ENCODE measurements at places on chromosomes 11 and 22. TPM values are rescaled to one million over a fixed set of nuclear protein-coding genes. Genes with fewer than 3 reads are reported as not detected.

Gene BARX2
- total RNA-seq, result not detected

Gene CHRM1
- total RNA-seq, result not detected

Gene OR4A16
- not detected for total RNA-seq

Gene PRAME
- total RNA-seq, result 1.4 TPM

Gene TTC36
- 0.71 TPM for total RNA-seq

- H3K27ac ChIP-seq, result no peak overlapping the region
- H3K4me1 ChIP-seq, result peaks cover 21% of the 10 kb centered on the region
- no peak for DNase-seq
- H3K27me3 ChIP-seq, result no peaks in the 10 kb centered on the region
- no peak overlapping the region for H3K4me3 ChIP-seq
These were observed 11.8 kb downstream of the ABTB2 start for GRCh38 chr11:34345991-34346480.

DNA sequence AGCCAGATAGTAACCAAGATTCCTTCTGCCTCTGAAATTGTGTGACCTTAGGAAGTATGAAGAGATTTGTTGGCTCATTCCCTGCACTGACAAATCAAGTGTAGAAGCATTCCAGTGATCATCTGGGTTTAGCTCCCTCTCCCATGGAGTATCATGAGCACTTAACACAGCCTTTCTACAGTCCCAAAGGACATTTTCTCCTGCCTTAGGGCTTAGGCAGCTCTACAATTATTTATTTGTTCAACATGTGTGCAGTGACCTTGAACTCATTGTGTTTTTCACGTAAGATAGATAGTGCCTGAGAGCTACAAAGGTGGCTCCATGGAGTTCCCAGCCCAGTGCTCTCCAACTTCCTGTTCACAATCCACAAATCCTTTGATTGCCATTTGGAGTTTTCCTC is 94.8 kb upstream of the FAT3 start:
- H3K4me1 ChIP-seq, result peaks cover 8% of the 10 kb centered on the region
- H3K27me3 ChIP-seq, result no peaks in the 10 kb centered on the region
- H3K27ac ChIP-seq, result no peak overlapping the region

DNA sequence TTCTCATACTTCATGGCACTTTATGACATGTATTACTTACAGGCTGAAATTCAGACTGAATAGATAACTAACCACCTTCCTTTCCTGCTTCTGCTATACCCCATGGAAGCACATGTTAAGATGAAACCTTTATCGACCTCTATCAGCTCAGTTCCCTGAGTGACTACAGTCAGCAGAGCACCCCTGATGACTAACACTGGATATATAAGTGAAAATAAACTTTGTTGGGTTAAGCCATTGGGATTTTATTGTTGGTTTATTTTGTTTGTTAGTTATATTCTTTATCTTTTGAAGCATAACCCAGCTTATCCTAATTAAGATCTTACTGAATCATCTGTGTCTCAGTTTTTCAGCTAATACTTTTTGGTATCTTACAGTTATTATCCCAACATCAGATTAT is 23.0 kb upstream of the MAML2 start:
- peaks cover 23% of the 10 kb centered on the region for H3K36me3 ChIP-seq
- H3K27ac ChIP-seq, result no peak overlapping the region
- no peak for DNase-seq
- H3K27me3 ChIP-seq, result no peaks in the 10 kb centered on the region
- H3K4me1 ChIP-seq, result no peaks in the 10 kb centered on the region
- H3K4me3 ChIP-seq, result no peak overlapping the region

- no peaks in the 10 kb centered on the region for H3K4me1 ChIP-seq
- no peak for DNase-seq
- peaks cover 21% of the 10 kb centered on the region for H3K36me3 ChIP-seq
- H3K4me3 ChIP-seq, result no peak overlapping the region
- H3K27me3 ChIP-seq, result no peaks in the 10 kb centered on the region
- H3K27ac ChIP-seq, result no peak overlapping the region
These were observed 14.2 kb upstream of the APOA1 start for GRCh38 chr11:116851626-116852025.

DNA sequence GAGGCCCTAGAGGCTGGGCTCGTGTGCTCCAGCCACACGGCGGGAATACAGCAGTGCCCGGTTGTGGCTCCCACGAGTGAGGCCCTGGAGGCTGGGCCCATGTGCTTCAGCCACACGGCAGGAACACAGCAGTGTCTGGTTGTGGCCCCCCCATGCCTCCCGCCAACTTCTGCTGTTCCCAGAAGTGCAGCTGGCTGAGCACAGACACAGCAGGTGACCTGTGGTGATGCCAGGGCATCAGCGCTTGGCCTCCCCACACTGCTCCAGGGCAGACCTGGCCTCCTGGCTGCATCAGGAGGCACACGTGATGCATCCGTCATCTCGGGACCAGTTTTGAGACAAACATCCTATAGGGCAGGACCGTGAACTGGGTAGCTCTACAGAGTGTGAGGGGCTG is 110.3 kb downstream of the KCNQ1OT1 start:
- no peak for DNase-seq
- peaks cover 84% of the 10 kb centered on the region for H3K27me3 ChIP-seq
- H3K27ac ChIP-seq, result no peak overlapping the region
- H3K4me1 ChIP-seq, result no peaks in the 10 kb centered on the region
- no peaks in the 10 kb centered on the region for H3K36me3 ChIP-seq
- no peak overlapping the region for H3K4me3 ChIP-seq

DNA sequence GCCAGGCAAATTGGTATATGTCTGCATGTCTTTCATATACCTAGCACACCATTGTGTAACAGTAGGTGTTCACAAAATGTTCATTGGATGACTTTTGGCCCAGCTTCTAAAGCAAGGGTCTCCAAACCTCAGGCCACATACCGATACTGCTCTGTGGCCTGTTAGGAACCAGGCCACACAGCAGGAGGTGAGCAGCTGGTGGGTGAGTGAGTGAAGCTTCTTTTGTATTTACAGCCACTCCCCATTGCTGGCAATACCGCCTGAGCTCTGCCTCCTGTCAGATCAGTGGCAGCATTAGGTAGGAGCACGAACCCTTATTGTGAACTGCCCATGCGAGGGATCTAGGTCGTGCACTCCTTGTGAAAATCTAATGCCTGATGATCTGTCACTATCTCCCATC is 836.6 kb downstream of the NTM start:
- no peak for DNase-seq
- peaks cover 12% of the 10 kb centered on the region for H3K36me3 ChIP-seq
- H3K4me3 ChIP-seq, result no peak overlapping the region
- H3K27ac ChIP-seq, result no peak overlapping the region

GRCh38 chr11:26045082-26045481 is 286.8 kb upstream of the ANO3 start:
- no peak overlapping the region for H3K27ac ChIP-seq
- no peak overlapping the region for H3K4me3 ChIP-seq
- no peak for DNase-seq
- H3K4me1 ChIP-seq, result peaks cover 2% of the 10 kb centered on the region
- no peaks in the 10 kb centered on the region for H3K36me3 ChIP-seq

DNA sequence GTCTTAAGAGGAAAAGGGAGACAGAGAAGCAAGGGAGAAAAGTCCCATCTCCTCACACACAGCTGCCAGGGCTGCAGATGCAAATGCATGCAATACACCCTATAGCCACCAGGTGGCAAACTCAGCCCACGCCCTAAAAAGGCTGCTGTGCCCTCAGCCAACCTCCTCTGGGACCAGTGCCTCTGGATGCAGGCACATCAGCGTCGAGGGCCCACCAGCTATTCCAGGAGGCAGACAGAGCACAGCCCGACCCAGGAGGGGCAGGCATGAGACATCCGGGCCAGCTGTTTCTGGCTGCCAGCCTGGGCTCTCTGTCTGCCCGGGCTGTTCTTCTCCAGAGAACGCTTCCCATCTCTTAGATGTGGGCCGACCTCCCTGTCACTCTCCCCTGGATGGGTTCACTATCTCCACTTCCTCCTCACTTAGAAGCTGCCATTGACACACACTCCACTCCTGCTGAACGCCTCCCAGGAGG is 39.7 kb downstream of the TPBGL start:
- H3K36me3 ChIP-seq, result peaks cover 38% of the 10 kb centered on the region
- no peaks in the 10 kb centered on the region for H3K27me3 ChIP-seq
- H3K4me3 ChIP-seq, result no peak overlapping the region
- H3K27ac ChIP-seq, result peak overlapping the region; percentile 82
- peak; percentile 88 for DNase-seq
- peaks cover 36% of the 10 kb centered on the region for H3K4me1 ChIP-seq

- no peaks in the 10 kb centered on the region for H3K36me3 ChIP-seq
- H3K4me3 ChIP-seq, result no peak overlapping the region
- H3K27ac ChIP-seq, result no peak overlapping the region
- no peak for DNase-seq
- peaks cover 5% of the 10 kb centered on the region for H3K4me1 ChIP-seq
These were observed 14.8 kb upstream of the CARD10 start for GRCh38 chr22:37533995-37534394.

DNA sequence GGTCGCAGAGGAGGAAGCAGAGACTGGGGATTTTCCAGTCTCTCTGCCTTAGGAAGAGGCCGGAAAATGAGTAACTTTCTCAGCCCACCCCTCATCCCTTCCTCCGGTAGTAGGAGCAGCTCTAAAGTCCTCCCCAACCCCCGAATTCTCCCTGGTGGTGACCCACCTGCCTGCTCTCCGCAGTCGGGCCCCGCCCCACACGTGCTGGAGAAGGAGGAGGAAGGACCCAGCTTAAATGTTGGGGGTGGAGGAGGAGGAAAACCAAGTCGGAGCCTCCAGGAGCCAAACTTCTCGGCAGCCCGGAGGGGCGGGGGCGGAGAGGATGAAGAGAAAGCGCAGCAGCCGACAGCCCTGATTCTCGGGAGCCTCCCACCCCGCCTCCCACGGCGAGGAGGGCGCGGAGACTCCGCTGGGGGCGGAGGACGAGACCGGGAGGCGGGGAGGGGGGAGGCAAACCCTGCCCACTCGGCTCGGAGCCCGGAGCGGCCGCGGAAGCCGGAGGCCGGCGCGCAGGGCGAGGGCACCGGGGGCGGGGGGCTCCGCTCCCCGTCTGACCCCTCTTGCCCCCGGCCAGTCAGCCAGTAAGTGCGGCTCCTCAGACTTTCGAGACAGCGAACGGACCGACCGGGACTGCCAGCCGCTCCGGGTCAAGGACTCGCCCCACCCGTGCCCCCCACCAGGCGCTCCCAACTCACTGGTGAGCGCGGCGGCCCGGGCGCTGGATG is at the start of gene TPBGL:
TPBGL (plus strand) TSS at position 464 of the 725 bp plus-strand sequence. CDS start 276 bp downstream, outside the sequence.
- no peak within 1 kb of the TSS for H3K27ac ChIP-seq
- DNase-seq, result peak; percentile 65
- H3K36me3 ChIP-seq, result no peaks in the 10 kb centered on the region

DNA sequence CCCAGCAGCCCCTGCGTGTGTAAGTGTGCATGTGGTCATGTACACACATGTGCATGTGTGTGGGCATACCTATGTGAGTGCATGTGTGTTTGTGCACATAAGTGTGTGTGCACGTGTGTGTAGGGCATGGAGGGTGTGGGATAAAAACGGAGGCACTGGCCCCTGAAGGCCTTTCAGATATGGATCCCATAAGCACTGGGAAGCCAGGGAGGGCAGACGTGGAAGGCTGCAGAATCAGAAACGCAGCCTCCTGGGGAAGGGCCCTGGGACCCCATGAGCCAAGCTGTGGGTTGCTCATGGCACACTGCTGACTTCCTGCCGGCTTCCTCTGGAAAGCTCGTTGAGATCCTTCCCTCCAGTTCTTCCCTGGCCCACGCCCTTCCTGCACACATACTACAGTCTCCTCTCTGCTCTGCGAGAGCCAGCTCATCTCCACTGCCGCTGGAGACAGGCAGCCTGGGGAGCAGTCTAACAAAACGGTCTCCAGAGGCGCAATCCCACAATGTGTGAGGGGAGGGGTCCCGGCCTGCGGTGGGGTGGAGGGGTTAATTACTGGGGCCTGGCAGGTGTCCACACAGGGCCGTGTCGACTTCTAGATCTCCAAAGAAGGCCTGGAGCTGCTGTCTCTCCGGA is 435.2 kb upstream of the B3GAT1 start:
- H3K36me3 ChIP-seq, result no peaks in the 10 kb centered on the region
- H3K4me3 ChIP-seq, result no peak overlapping the region
- H3K27ac ChIP-seq, result no peak overlapping the region
- H3K4me1 ChIP-seq, result no peaks in the 10 kb centered on the region
- H3K27me3 ChIP-seq, result peaks cover 3% of the 10 kb centered on the region
- no peak for DNase-seq

DNA sequence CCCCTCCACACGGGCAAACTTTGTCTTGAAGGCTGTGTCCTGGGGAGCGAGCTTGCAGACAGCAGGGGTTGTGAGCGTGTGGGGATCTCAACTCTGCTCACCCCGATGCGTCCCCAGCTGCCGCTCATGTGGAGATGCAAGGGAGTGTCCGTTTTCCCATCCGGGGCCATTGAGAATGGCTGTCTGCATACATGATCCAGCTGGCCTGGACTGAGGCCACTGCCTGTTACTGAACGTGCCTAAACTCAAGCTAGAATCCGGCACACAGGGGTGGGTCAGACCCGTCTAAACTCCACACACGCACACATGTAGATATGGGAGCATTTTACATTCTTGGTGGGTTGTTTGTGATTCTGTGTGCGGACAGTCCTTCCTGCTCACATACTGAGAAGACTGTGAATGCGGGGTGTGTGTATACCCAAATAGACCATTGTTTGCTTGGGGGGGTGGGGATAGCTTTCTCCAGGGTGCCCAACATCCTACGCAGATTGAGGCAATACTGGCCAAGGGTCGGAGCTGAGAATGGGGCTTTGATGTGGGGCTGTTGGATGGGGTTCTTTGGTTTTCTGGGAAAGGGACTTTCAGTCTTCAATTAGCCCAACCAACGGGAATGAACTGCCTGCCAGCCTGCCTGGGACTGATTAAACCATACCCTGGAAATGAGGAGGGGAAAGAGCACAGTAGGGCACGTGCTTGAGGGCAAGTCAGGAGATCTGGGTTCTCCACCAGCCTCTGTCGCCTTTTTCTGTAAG is 60.4 kb downstream of the ST3GAL4 start:
- peaks cover 3% of the 10 kb centered on the region for H3K36me3 ChIP-seq
- H3K27ac ChIP-seq, result no peak overlapping the region

GRCh38 chr11:14634813-14635212 is 8.8 kb upstream of the PDE3B start:
- H3K27ac ChIP-seq, result no peak overlapping the region
- no peak overlapping the region for H3K4me3 ChIP-seq
- DNase-seq, result no peak
- H3K27me3 ChIP-seq, result peaks cover 35% of the 10 kb centered on the region

DNA sequence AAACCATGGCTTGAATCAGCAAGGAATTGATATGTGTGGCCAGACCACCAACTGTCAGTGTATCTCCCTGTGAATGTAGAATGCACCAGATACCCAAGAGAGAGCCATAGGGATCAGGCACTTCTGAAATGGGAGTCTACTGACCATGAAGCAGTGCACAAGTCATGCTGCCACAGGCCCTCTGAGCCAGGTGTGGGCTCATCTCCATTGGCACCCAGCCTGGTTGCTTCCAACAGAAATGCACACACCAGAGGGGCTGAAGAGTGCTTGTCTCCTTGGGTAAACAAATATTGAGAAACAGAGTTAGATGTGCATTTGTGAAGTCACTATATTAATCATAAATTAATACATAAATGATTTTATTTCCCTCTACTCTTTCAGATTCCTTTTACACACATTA is 28.4 kb upstream of the PANX1 start:
- peaks cover 13% of the 10 kb centered on the region for H3K27me3 ChIP-seq
- H3K36me3 ChIP-seq, result peaks cover 50% of the 10 kb centered on the region
- no peak overlapping the region for H3K4me3 ChIP-seq
- H3K4me1 ChIP-seq, result peaks cover 2% of the 10 kb centered on the region

All from WTC11 (cell line).